ENCODE measurements at places on chromosomes 7 and 10.

DNA sequence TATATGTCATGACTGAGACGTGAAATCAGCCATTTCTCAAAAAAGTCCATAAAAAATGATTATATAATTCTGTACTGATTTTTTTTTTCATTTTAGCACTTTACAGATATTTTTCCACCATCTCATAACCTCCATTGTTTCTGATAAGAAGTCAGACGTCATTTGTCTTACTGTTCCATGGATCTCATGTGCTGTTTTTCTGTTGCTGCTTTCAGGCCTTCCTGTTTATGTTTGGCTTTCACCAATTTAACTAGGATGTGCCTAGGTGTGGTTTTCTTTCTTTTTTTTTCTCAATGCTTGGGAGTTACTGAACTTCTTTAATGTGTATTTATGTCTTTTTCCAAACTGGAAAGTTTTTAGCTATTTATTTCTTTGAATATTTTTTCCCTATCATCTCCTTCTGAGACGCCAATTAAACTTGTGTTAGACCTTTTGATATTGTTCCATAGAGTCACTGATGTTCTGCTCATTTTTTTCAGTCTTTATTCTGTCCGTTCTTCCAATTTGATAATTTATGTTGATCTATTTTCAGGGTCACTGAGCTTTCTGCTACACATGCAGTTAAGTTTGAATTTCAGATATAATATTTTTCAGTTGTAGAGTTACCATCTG is 43.3 kb downstream of the TAF3 start:
- no peak for DNase-seq

DNA sequence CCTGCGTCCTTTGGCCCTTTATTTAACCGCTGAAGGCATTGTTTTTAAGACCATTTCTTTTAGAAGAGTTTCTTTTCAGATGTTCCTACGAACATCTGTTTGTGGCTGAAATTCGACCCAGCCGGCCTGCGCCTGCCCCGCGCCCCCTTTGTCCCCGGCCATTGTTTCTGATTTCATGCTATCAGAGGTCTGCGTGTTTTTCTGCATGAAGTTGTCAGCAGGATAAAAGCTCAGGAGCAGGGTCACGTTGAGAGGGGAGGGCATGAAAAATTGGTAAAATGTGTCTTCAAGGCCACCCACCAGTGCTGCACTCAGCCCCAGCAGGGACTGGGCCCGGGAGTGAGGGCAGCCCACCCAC is 43.1 kb downstream of the NKX6-2 start:
- no peak for DNase-seq

DNA sequence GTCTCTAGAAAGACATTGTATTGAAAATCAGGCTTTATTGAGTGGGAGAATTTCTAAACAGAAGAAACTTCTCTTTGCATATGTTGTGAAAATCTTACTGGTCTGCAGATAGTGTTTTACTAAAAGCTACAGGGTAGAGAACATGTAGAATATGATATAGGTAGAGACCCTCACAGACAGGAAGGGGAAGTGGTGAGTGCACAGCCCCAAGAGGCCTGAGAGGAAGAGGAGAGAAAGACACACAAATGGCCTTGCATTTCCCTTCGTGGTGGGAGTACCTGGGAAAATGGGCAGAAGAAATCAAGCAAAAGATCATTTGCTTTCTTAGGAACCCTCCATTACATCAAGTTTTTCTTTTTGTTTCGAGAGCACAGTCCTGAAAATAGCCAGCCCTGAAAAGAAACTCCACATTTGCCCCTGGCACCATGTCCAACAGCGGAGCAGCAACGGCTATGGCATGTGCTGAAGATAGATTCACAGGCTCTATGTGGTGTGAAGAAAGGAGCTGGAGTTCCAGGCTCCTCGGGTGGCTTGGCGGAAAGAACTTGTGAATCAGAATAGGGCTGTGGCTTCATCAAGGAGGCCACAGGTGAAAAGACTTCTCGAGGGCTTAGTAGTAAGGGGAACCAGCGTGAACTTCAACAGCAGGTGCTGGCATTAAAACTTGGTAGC is 143.5 kb downstream of the CALCR start:
- DNase-seq, result no peak

DNA sequence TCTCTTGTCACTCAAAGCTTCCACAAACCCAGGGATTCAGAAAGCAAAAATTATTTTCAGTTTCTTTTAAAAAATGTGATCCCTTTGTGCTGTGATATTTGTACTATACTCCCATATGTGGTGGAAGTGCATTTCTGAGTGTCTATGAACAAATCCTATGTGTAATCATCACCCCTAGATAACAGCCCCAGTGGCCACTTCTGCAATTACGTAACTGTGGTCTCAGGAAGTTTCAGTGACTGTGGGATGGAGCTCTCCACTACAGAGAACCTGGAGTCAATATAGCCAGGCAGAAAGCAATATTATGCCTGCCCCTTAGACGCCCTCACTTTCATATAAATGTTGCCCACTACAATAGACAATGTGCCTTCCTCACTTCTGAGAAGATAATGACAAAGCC is 1101.7 kb upstream of the GHITM start:
- no peak for DNase-seq

DNA sequence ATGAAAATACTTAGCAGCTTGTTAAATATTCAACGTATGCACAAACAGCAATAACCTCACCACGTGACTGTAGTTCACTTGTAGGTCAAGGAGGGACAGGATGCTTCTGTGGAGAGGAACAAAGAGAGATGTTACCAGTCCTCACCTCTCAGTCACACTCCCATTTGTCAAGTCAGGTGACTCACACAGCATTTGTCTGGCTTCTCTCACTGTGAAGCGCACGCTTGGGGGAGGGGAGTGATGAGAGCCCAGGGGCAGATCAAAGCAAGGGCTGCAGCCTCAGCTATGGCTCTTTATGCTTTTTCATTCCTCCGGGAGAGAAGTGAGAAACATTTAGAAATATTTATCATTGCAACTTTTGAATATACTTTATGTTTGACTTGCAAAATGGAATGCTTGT is 2.9 kb upstream of the RBM20 start:
- DNase-seq, result no peak

GRCh38 chr7:82760831-82761230 is 317.3 kb upstream of the CACNA2D1 start:
- no peak for DNase-seq

GRCh38 chr10:78203915-78204818 is 170.5 kb downstream of the RPS24 start:
- DNase-seq, result no peak

DNA sequence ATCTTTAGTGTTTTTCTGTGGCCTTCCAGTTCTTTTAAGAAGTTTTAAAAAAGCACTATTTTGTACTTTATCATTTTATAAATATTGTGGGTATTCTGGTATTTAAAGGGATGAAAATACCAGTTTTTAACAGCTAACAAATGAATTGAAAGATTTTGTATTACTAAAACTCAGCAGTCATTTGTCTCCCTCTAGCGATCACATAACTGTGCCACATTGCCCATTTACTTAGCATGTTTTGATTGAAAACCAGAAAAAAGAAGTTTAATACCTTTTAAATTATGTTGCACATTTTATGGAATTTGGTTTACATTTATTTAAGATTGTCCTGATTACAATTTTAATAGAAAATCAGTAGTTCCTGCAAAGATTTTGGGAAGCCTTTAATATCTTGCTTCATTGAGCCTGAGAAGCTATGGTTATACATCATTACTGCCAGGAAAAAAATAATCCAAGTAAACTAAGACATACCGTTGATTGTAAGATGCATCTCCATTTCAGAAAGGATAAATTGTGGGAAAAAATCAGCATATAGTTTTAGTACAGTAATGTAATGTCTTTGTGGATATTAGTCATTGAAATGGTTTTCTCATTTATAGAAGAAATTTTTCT is 34.9 kb downstream of the TAX1BP1 start:
- no peak for DNase-seq

DNA sequence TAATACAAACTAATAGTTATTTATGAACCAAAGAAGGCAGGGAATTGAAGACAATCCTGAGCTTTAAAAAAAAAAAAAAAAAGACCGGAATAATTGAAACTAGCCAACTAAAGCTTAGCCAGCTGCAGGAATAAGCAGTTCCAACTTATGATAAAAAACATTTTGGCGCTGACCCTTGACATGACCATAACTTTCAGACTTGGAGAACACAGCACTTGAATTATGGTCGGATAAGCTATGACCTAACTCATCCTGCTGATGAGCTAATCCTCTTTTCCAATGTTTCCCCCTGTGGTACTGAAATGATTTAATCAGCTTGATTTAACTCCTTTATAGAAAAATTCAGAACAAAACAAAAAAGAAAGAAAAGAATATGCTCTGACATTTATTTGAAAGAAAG is 181.8 kb downstream of the DGKB start:
- no peak for DNase-seq

DNA sequence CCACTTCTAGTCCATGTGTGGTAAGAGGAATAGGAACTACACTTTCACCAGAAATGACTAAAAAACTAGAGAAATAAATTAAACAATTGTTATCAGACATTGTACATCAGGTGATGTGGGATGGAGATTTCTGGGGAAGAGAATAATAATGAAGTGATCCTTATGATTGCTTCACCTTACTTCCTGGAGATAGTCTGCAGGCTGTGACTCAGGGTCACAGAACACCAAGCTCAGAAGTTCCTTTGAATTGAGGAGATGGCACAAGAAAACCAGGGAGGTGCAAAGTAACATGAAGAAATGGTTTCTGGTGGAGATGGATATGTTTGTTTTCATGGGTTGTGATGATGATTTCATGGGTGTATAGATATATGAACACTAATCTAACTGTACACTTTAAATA is 44.5 kb downstream of the ZWINT start:
- no peak for DNase-seq

DNA sequence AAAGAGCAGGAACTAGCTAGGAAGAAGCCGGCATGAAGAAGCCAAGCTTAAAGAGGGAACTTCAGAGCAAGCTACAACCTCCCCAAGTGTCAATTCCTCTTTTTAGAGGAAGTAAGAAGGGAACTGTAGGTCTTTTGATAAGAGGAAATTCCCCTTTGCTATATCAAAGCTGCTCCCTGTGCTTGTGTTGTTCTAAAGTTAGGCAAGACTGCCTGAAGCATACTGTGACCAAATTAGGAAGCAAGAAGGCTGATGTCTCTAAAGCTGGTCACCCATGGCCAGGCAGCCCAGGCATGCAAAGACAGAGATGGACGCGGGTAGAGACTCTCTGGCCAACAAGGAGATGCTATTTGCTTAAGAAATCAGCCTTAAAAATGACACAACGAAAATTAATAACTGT is 87.9 kb downstream of the RNF216 start:
- DNase-seq, result no peak

DNA sequence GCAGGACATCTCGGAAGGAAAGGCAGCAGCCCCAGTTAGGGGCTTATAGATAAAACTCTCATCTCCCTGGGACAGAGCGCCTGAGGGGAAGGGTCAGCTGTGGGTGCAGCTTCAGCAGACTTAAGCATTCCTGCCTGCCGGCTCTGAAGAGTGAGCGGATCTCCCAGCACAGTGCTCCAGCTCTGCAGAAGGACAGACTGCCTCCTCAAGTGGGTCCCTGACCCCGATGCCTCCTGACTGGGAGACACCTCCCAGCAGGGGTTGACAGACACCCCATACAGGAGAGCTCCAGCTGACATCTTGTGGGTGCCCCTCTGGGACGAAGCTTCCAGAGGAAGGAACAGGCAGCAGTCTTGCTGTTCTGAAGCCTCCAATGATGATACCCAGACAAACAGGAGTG is 117.1 kb upstream of the POT1 start:
- no peak for DNase-seq

DNA sequence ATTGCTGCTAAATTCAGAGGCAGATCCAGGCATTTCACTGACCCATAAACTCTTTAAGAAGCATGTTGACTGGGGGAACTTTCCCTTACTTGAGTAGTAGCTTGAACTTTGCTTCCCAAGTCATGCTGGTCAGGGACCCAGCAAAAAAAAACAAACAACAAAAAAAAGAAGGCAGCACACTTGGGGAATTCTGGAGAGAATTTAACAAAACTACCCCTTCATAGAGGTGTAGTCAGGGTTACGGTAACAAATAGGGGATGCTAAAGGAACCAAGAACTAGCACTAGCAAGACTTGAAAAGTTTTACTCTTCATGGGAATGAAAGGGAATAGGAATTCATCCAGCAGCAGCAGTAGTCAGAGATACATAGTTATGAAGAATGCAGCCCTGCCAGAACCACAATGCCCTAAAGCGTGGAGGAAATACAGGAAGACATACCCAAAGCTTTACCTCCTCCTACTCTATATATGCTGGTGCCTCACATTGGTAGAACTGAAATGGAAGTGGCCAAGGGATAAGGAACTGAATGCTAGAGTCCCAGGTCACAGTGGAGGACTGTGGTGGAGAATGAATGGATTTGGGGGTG is 67.3 kb downstream of the PHYHIPL start:
- no peak for DNase-seq

DNA sequence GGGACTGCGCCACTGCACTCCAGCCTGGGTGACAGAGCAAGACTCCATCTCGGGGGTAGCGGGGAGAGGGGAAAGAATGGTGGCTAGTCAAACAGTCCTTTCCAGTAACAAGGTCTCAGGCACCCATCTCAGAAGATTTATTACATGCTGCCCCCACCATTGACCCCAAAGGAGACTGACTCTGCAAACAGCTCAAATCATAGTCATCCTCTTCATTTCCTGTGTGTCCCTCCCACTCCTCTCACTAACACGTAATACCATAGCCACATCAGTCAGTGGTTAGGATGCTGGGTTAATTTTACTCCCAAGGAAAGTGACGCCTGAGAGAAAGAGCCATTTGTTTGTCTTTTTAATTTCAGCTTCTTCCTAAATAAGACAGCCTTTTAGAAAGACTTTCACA is 56.6 kb upstream of the BET1 start:
- no peak for DNase-seq

GRCh38 chr7:125563964-125564529 is 634.4 kb upstream of the POT1 start:
- no peak for DNase-seq

- no peak for DNase-seq
These were observed 23.1 kb downstream of the GBX1 start for GRCh38 chr7:151144387-151144786.

DNA sequence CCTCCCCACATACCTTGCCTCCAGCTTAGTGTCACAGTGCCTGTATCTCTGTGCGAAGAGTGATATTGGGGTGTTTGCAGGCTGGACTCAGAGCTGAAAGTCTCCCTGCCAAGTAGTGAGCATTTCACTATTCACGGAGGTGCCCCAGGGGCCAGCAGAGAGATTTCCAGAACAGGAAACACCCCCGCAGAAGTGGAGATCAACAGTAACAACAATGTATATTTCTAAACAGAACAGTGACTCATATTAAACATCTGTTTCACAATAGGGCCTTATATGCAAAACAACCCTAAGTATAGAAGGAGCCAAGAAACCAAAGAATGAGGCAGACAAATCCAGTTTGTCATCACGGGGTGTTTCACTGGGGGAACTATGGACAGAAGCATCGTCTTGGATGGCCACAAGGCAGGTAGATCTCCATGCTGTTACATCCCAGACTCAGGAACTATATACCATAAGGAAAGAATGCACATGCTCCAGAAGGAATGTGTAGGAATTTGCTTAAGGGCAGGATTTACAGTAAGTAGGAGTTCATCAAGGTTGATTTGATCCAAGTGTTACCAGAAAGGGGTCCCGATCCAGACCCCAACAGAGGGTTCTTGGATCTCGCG is 29.3 kb upstream of the CCL24 start:
- no peak for DNase-seq

GRCh38 chr7:2826771-2827170 is 17.3 kb downstream of the GNA12 start:
- no peak for DNase-seq

GRCh38 chr10:103451091-103451813 is 918 bp downstream of the CALHM2 start:
- DNase-seq, result no peak

- DNase-seq, result no peak
These were observed 25.7 kb downstream of the MRPS33 start for GRCh38 chr7:140989068-140989467.

GRCh38 chr7:68180761-68181160 is 1184.1 kb downstream of the TYW1 start:
- no peak for DNase-seq

Data from LNCaP clone FGC (cell line).